ENCODE measurements at places on chromosomes 11 and 22.

DNA sequence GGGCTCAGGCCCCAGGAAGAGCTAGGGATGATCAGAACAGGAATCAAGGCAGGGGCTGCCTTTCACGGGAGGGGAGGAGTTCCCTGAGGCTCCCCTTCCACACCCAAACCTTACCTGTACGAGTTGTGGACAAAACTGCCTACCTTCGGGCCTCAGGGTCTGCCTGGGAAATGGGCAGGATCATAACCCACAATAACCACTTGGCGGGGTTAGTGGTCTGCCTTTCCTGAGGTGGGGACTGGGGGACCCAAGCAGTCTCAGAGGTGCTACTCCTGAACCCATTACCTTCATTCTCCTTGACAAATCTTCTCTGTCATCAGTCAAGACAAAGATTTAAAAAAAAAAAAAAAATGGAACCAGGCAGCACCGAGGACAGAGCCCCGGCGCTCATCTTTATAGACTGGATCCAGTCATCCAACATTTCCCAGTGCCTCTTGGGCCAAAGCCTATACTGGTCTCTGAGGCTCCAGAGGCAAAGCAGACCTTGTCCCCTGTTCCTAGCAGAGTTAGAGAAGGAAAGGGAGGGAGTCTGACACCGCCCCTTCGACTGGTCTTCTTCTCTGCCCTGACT, 14.2 kb downstream of the P2RY6 start:
- DNase-seq: no peak

DNA sequence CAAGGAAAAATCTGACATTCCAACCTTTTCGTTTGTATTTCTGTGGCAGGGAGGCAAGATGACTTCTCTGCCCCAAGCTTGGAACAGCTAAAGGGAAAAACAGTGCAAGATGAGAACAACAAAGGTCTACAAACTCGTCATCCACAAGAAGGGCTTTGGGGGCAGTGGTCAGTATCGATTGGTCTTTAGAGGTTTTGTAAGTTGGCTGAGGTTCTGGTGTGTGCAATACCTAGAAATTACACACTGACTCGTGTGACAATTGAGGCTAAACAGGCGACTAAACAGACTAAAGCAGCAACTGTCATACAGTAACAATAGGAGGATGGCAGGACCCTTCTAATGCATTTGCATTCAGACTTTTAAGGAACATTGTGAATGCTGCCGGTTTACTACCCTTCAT, 994 bp downstream of the DEPDC5 start:
- DNase-seq: no peak

- DNase-seq: peak; percentile 42
Measured at GRCh38 chr11:105862736-105863367, 159.2 kb downstream of the MSANTD4 start.

- DNase-seq: no peak
Measured at GRCh38 chr22:31896472-31896871, 47.9 kb upstream of the YWHAH start.

GRCh38 chr11:64629796-64630562, 39.0 kb downstream of the SLC22A12 start:
- no peak for DNase-seq

GRCh38 chr22:36017651-36018091, 11.0 kb downstream of the RBFOX2 start:
- peak; percentile 37 for DNase-seq

DNA sequence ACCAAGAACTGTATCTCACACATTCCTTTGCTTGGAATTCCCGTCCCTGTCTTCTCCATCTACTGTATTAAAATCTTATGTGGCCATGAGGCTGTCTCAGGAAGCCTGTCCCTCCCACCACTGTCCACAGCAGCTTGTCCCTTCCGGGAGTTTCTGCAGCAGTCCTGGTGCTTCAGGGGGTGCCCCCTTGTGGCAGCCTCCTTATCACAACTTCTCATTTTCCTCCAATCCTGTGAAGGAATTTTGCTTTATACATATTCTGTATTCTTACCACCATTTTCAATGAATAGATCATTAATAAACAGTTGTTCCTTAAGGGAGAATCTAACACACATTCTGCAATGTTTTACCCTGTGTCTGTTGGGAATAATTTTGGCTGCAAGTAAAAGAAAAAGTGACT, 220.4 kb upstream of the RAG2 start:
- DNase-seq: no peak

- DNase-seq: no peak
Measured at GRCh38 chr11:19792510-19792909, 79.9 kb downstream of the NAV2 start.

- DNase-seq: no peak
Measured at GRCh38 chr22:23179381-23180299, 669 bp upstream of the BCR start.

GRCh38 chr11:17394743-17395390, 6.4 kb upstream of the KCNJ11 start:
- DNase-seq: no peak

GRCh38 chr22:20615021-20615420, 107.6 kb downstream of the MED15 start:
- DNase-seq: no peak

- no peak for DNase-seq
Measured at GRCh38 chr22:48301421-48301820, 1526.3 kb downstream of the BRD1 start.

DNA sequence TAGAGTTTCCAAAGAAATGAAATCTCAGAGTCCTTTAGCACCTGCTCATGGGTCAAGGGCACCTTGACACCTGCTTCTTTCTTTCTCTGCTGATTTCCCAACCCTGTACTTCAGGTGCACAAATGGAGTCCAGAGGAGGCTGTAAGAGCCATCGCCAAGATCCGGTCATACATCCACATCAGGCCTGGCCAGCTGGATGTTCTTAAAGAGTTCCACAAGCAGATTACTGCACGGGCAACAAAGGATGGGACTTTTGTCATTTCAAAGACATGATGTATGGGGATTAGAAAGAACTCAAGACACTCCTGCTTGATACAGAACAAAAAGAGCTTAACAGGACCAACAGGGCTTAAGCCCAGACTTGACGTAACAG, 5.9 kb downstream of the PTPMT1 start:
- no peak for DNase-seq

- DNase-seq: no peak
Measured at GRCh38 chr11:31422703-31423102, 53.0 kb downstream of the DNAJC24 start.

GRCh38 chr22:43535336-43535735, 123.5 kb downstream of the MPPED1 start:
- no peak for DNase-seq

DNA sequence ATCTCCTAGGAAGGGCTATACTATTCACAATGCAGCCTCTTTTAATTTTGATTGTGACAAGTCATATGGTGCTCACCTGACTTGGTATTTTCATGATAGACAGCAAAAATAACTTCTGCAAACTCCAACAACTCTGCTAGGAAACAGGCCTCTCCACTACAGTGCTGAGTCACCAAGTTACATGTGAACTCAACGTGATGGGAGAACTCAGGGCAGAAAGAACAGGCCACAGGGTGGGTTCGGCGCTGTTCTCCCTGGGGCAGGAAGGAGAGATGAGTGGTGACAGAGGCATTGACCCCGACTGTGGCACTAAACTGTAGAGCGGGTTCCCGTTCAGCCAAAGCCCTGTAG, 76.6 kb upstream of the UCP3 start:
- DNase-seq: no peak

- DNase-seq: no peak
Measured at GRCh38 chr22:47775686-47776085, 1013.2 kb downstream of the TBC1D22A start.

DNA sequence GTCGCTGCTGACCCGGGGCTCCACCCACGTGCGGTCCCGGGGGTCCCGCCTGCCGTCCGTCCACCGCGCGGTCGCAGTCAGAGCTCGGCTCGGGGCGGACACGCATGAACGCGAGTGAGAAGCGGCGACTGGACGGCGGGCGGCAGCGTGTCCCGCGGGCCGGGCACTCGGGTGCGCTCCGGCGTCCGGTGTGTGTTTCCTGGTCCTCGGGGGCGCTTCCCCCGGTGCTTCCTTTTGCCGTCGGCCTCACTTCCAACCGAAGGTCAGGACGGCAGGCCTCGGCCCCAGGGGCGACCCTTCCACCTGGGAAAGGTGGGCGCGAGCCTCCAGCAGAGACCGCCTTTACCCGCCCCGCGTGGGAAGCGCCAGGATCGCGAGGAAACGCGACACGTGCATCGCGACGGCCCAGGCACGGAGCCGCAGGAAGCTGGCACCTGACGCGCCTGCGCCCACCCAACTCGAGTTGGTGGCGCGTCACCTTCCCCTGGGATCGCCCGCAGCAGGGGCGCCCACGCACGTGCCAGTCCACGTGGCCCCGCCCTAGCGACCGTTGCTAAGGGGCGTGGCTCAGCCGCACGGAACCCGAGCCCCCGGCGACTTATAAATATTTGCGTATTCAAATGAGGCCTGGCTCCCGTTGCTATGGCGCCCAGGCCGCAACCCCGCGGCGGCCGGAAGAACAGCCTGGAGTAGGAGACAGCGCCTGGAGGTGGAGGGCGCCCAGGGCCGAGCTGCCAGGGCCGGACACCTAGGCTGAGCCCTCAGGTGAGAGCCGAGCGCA, at the start of gene LRRC56:
Gene LRRC56 (plus strand): TSS at position 687 of the 781 bp plus-strand sequence. CDS start 3,158 bp downstream, outside the sequence.
- peak; percentile 76 for DNase-seq

All from fibroblast of gingiva (primary cell).